ENCODE measurements at places on chromosomes 6 and 20.

DNA sequence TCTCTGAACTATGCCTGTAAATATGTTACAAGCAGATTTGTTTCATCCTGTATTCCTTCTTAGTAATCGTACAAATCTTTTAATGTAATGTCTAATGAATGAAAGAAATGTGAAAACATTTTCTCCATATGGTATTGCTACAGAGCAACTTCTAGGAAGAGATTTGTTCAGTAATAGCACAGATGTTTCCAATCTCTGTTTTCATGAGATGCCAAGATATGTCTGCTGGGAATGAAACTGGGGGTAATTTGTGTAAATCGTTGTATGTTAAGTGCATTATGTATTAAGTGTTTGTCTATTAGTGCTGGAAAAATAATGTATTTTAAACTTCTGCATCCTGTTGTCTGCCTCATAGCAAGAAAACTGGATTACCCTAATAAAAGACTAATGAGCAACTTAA is 722.2 kb upstream of the EYS start:
- DNase-seq: no peak

DNA sequence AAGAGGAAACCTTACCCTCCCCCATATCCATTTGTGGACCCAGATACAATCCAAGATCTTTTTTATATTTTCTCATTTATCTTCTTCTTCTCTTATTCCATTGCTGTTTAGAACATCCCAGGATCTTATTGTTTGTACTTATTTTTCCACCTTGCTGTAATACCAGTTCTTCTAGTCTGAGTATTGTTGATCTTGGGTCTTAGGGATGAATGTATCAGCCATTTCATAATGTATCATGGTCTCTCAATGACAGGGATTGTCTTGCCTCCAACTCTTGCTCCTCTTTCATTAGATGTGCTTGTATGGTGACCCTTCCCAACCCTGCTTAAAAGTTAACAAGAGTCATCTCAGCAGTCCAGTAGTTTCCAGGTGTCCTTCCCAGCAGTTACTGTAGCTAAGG is 63.3 kb downstream of the MAP3K4 start:
- DNase-seq: no peak

DNA sequence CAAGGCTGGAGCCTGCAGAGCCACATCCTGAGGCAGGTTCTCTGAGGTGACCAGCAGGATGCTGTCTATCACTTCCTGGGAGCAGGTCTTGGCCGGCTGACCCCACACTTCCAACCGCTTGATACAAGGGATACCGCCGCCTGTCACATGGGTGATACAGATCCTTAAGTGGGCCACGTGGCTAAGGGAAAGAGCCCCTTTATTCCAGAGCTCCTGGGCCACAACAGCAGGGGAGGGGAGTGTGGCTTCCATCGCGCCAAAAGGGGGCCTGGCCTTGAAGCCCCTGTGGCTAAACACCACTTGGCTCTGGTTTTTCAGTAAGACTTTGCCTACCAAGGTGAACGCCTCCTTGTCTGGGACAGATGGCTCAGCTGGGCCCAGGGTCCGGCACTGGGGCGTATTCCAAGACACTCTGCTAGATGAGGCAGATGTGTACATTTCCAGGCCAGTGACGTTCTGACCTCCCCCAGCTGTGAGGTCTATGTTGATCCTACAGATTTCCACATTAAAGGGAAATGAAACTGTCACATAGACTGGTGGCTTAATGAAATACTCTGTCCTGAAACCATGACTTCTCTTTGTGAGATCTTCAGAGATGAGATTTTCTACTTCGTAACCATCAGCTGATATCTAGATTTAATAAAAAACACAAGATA is 37.6 kb upstream of the AVP start:
- no peak for DNase-seq

DNA sequence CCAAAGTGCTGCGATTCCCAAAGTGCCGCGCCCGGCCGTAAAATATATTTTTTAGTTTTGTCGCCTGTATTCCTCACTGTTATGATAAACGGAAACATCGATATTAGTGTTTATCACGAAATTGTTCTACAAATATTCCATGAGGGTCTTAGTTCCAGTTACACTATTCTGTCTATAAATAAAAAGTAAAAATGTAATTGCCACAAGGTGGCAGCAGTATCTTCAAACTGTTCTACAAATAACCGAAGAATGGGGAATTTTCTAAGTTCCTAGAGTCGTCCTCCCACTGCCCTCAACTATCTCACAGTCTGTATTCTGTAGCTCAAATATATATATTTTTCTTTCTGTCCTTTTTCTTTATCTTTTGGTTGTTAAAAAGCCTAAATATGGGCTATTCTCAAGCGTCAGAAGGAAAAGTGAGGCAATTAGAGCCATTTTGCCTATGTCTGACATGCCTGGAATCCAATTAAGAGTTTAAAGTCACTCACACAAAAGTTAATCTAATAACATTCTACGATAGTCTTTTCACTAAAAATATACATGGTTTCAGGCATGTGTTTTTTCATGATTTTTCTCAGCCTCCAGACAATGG is 14.2 kb upstream of the FAM162B start:
- DNase-seq: peak; percentile 31

DNA sequence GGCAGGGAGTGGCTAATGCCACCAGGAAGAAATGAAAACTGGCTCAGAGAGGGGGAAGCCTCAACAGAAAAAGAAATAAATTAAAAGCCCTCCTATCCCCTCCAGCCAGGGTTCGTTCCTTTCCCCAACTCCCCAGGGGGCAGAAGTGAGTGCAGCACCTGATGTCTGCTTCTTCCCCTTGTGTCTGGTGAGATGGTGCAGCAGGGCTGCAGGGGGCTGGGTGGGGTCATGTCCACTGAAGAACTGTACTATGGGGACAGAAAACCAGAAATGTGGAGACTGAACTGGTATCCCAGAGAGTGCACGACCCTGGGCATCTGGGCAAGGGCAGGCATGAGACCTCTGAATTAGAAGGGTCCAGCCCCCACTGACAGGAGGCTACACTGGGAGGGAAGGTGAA is 4.0 kb downstream of the EGFL8 start:
- no peak for DNase-seq
